Activated CD4-positive, alpha-beta T cell treated with anti-CD3 and anti-CD28 coated beads, Interleukin-2, amount 50 U/mL, for 16 hours (primary cell): ENCODE measurements at places on chromosomes 5 and 9.

DNA sequence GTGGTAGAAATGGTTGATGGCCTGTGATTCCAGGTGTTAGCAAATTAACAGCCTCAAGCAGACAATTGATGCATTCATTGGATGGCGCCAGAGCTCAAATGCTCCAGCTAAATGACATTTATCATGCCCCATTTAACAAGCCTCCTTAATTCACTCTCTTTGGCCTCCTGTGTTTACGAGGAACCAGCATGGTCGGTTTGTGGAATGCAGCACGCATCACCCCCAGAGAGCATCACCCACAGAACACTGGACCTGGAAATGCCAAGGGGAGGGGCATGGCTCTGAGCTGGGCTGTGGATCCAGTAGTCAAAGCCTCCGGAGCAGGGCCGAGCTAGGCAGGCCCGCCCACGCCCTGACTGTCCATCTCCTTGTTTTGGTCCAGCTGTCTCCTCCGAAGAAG lies 434.0 kb downstream of the GADD45G start:
- no peak for DNase-seq

- DNase-seq = peak; percentile 12
Measured at GRCh38 chr5:79702606-79703380, 13.2 kb downstream of the CMYA5 start.

DNA sequence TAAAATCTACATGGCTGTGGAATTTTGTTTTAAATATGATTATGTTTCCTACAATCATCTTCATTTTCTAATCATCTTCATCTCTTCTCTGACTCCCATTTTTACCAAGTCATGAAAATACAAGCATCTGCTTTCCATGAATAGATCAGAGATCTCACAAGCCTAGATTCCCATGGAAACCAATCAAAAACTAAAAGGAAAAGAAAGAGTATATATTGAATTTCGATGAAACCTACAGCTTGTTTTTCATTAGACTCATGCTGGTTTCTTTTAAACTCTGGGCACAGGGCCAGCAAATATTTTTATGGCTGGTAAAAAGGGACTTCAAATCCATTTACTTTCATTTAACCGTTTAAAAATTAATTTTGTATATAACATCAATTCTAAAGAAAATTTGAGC lies 51.2 kb downstream of the INVS start:
- DNase-seq = no peak

- DNase-seq = peak; percentile 74
Measured at GRCh38 chr9:114958021-114958843, 27.8 kb upstream of the TNFSF8 start.

DNA sequence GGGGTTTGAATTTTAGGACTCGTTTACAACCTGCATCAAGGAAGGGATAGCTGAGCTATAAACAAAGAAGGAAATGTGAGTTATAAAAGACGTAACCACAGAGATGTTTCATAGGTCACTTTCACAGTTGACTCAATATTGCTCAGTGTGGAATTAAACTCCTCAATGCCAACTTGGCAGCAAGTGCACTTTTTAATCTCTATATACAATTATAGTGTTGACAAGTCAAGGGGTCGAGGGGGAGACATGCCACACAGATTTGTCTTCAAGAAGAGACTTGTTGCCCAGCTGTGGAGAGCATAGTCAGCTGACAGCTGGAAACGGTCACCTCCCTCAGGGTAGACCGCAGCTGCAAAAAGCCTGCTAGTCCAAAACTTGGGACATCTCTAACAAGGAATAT lies 163.4 kb upstream of the DMAC1 start:
- DNase-seq = no peak

DNA sequence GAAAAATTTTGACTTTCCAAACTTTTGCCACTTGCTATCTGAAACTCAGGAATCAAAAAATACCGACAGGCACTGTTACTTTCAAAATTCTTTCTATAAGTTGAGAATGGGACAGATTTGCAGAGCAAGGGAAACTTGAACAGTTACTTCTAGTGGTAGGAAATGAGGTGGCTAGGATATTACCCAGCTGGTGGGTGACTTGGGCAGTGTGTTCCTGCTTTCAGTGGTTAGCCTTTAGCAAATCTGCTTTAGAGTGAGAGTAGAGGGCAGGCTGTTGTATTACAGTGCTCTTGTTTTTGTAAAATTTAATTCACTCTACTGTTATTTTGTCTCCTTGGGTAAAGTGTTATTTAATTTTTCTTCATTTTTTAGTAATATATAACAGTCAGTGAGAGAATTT lies 40.2 kb upstream of the ROPN1L start:
- no peak for DNase-seq

- no peak for DNase-seq
Measured at GRCh38 chr5:154664869-154665268, 90.3 kb upstream of the LARP1 start.

DNA sequence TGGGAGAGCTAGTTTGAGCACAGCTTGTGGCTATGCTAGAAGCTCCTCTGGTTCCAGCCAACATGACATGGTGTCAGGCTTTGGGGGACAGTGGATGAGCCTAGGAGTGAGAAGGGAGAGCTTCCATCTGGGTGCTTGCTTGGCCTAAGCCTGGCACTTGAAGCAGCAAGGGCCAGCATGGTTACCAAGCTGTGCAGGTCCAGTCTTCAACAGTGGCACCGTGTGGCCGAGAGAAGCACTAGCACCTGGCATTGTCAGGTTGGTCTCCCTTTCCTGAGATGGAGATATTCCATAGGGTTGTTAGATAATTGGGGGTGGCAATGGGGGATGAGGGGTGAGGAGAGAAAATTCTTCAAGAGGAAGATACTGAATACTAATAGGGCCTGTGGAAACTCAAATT lies 261.9 kb downstream of the PBX3 start:
- DNase-seq = no peak

DNA sequence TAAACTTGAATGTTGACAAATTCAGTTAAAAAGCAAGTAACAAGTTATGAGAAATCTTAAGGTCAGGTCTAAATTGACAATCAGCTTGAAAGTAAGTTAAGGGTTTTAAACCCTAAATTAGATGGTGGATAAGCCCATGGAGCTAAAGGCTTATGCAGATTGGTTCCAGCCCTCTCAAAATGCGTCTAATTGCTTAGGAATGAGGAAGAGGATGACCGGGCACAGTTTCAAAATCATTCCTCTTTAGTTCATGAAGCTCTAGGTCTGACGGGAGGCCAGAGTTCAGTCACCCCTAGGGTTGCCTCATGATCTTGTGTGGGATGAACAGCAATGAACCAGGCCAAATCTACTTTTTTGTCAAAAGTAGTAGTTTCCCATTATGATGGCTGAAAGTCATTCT lies 75.4 kb downstream of the SLC38A9 start:
- DNase-seq = no peak

DNA sequence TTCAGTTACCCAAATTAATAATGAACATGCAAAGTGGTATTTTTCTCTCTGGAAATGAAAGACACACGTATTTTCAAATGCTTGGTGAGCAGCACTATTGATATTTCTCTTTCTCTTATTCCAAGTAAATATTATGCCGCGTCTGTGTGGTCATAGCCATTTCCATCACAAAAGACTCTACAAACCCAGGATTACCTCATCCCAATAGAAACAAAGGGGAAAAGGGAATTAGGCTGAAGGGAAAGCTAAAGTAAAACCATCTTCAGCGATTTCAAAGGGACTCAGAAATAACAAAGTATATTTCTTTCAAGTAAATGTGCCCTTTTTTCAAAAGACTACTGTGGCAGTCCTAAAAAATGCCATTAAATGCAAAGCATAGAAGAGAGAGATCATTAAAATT lies 62.0 kb upstream of the FST start:
- no peak for DNase-seq

DNA sequence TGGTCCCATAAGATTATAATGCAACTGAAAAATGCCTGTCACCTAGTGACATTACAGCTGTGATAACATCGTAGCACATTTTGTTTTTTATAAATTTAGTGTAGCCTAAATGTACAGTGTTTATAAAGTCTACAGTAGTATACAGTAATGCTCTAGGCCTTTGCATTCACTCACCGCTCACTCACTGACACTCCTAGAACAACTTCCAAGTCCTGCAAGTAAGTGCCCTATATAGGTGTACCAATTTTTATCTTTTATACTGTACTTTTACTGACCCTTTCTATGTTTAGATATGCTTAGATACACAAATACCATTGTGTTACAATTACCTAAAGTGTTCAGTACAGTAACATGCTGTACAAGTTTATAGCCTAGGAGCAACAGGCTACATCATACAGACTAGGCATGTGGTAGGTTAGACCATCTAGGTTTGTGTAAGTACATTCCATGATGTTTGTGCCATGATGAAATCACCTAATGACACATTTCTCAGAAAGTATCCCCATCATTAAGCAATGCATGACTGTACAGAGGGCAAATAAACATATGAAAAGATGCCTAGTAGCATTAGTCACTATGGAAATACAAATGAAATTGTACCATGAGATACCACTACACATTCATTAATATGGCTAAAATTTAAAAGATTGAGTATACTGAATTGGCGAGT lies 127.6 kb downstream of the TRPM6 start:
- no peak for DNase-seq

DNA sequence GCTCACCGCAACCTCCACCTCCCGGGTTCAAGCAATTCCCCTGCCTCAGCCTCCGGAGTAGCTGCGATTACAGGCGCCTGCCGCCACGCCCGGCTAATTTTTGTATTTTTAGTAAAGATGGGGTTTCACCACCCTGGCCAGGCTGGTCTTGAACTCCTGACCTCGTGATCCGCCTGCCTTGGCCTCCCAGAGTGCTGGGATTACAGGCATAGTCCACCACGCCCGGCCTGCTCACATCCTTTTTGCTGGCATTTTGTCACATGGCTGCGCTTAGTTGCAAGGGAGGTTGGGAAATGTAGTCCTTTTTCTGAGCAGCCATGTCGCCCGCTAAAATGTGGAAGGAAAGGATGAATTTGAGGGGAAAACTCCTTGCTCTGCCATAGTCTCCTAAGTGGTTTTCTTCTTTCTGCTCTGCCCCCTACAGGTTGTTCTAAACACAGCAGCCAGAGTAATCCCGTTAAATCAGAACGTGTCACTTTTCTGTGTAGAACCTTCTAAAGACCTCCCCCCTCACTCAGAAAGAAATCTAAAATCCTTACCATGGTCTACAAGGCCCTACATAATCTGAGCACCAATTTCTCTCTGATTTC lies 57.8 kb upstream of the HSPA9 start:
- DNase-seq = peak; percentile 43

GRCh38 chr5:69415584-69415958 lies 655 bp downstream of the MARVELD2 start:
- no peak for DNase-seq

GRCh38 chr9:15156241-15156640 lies 150.8 kb downstream of the TTC39B start:
- no peak for DNase-seq
